ENCODE measurements at places on chromosomes 7 and 10.

GRCh38 chr7:55504967-55505658, 67.2 kb downstream of the VOPP1 start:
- DNase-seq = no peak

GRCh38 chr10:58531084-58531695, 18.5 kb downstream of the BICC1 start:
- no peak for DNase-seq

GRCh38 chr7:55425141-55425752, 60.1 kb downstream of the LANCL2 start:
- DNase-seq = no peak

GRCh38 chr7:93883078-93883916, 7.3 kb downstream of the TFPI2 start:
- DNase-seq = no peak

DNA sequence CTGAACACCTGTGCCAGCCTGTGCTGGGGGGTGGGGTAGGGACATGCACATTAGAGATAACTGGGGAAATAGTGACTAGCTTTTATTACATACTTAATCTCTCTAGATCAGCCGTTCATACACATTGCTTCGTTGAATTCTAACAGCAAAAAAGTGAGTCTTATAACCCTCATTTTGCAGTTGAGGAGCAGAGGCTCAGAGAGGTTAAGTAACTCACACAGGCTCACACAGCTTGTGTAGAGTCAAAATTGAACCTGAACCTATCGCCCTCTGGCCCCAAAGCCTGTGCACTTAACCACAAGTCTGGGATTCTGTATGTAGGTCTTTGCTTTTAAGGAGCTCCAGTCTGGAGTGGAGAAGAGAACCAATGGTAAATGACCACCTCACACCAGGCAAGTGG, 59.9 kb downstream of the CDH23 start:
- DNase-seq = no peak

GRCh38 chr10:94035982-94036765, 42.4 kb downstream of the PLCE1 start:
- DNase-seq = no peak

GRCh38 chr10:76491216-76491615, 1059.8 kb downstream of the LRMDA start:
- DNase-seq = no peak

GRCh38 chr10:17003651-17004286, 125.8 kb downstream of the CUBN start:
- DNase-seq = no peak

DNA sequence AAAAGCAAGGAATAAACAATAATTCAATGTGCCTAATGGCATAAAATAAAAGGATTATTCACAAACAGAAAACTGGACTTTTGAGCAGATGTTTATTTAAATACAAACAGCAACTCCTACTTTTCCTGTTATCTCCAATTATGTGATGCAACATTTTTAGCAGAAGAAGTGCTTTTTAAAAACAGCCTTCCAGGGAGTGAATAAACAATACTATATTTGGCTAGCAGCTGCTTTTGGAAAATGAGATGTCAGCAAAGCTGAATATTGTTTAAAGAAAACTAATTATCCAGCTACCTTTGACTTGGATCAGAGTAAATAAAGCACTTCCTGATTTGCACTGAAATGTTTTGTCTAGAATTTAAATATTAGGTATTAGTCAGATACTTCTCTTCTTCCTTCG, 23.2 kb downstream of the CDK1 start:
- DNase-seq = no peak

DNA sequence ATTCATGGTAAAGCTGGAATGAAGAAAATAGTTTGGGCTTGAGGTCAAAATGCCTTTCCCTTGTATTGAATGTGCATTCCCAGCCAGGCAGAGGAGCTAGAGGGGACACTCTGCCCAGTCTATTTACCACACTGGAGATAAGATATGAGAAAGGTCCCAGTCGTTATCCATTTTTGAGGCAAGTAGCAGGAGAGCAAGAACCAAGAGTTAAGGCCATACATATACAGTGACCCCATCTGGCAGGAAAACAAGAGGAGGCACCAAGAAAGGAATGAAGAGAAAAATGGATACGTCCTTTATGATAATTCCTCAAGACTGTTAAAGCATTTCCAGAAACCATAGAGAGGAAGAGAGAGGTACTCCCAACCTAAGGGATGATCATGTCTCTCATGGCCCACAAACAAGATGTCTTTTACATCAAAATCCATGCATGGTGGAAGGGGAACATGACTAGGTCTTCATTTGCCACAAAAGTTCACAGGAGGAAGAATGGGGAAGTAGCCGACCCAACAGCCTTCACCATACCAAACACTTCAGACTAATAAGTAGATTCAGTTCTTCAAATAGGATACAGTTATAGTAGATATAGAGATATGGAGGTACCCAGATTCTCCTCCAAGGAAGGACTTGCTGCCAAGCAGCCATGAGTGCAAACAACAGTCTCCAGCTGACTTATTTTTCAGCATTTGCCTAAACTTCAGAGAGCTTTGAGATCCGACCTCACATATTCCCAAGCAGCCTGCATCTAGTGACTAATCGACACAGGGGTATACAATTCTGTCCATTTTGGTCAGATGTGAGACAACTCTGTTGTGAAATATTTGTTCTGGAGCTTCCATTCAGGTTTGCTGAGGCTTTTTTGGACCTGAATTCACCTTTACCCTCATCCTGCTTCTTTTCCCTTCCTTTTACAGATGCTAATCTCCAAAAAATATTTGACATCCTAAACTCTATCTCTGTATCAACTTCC, 61.1 kb upstream of the CCDC71L start:
- no peak for DNase-seq

DNA sequence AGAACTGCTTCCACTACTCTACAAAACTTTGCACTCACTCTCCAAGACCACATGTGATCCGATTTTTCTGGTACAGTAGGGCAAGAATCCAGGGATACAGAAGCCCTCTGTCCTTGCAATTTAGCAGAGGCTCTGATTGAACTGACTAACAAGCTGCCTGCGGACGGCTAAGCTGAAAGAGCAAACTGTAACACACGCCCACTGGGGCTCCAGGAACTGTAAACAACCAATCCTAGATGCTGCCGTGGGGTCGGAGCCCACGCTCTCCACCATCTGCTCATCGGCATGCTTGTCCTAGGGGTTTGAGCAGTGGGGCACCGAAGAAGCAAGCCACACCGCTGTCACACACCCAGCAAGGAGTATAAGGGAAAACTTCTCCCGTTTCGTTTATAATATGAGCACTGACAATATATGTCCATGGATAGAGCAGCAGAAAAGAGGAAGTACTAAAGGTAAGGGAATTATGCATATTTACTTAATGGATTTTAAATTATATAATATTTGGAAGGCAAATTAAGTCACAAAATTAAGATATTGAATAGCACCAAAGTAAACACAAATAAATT, 634.4 kb upstream of the POT1 start:
- no peak for DNase-seq

DNA sequence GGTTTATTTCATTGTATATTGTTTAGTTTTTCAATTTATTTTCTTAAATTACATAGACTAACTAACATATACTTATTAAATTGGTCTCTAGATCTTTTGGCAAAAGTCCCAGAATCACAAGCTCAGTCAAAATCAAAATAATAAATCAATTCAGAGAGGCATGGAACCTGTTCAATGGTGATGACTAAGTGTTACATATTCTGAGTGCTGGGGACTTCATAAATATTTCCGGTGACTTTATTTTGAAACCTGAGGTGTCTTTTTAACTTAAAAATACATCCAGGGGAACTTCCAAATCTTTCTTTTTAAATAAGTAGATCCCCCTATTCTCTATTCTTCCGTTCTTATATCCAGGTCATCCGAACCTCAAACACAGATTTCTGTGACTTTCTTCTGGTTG, 89.6 kb upstream of the ZNF804B start:
- no peak for DNase-seq

DNA sequence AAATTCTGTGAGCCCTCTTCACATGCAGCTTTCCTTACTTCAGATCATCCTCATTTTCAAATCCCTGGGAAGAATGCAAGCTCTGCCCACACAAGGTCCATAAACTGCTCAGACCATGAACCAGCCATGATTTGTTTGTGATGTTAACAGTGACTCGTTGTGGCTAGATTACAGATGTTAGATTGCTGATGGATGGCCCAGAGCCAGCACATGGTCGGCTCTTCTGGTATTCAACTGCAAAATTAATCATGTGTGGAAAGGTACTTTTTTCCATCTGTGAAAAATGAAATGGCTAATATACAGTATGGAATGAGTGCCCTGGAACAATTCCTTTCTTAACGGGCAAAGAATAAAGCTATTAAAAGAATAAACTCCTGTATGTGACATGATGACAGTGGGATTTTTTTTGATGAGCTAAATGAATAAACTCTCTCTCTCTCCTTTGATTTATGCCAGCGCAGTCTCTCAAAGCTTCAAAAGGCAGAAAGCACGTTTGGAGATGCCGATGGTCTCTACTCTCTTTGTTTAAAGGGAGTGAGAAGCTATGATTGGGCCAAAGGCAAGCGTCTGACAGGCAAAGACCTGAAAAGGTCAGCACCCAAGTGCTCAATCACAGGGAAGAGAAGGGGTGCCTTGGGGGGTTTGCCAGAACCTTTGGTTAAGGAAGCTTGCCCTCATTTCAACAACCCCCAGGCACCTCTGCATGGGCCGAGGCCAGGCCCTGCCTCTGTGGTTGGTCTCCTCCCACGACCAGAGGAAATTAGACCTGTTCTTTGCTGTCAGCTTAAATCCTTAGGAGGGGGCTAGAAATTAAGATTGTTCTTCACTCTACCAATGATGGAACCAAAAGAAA, 444.0 kb upstream of the NFE2L3 start:
- no peak for DNase-seq

DNA sequence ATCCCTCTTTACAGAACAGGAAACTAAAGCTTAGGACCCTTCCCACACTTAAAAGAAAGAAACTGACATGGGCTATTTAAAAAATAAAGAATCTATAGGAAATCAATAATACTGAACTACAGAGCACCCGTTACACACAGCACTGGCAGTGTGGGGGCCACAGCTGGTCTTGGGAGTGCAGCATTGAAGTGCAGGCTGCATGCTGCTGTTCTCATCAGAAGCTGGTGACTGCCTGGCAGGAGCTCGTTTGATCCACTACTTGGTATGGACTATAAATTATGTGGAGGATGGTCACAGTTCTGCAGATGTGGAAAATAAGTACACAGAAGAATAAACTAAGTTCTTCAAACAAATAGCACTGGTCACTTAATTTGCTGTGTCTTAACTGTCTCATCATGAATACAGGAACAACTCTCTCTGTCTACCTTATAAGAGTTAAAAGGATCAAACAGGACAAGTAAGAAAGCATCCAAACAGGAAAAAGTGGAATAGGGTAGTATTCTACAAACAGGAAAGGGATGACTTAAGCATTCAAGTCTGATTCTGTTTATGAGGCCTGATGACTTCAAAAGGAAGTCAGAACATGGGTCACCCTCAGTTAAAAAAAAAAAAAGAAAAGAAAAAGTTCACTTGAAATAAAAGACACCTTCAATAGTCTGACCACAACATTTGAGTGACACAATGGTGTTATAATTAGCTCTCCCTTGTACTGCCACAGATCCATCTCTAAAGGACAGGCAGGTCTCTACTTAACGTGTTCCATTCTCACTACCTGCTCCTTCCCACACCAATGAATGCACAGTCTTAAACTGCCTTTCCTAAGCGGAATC, 21.0 kb downstream of the DOCK4 start:
- DNase-seq = no peak

DNA sequence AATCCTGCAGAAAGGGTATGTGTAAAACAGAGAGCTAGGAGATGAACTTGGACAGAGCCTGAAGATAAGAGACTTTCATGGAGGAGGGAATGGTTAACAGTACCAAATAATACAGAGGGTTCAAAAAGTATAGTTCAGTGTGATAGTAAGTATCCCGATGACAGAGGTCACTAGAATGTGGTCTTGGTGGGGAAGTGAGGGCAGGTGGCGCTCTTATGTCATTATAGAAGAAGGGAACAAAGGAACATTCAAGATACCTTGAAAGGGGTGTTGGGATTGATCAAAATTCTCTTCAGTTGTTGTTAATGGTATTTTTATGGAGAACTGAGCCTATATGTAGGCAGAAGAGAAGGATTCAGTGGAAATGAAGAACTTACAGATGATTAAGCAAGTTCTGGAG, 312.5 kb downstream of the SUGCT start:
- DNase-seq = no peak

DNA sequence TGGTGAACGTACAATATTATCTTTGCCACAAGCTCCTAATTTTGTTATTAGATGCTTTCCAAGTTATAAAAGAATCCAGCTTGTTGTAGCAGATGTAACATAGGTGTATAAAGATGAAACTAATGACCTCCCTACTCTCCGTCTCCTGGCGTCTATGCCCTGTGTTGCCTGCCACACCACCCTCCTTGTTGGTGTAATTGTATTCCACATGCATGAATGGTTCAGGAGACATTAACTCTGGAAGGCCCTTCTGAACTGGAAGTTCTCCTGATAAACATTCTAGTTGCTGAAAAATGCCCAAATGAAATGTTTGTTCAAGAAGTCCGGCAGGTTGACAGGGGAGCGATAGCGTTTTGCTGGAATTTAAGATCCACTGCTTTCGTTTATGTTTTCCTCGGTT, 53.9 kb upstream of the SEPHS1 start:
- no peak for DNase-seq

- no peak for DNase-seq
These were observed 190.1 kb downstream of the MLLT10 start for GRCh38 chr10:21724020-21724589.

DNA sequence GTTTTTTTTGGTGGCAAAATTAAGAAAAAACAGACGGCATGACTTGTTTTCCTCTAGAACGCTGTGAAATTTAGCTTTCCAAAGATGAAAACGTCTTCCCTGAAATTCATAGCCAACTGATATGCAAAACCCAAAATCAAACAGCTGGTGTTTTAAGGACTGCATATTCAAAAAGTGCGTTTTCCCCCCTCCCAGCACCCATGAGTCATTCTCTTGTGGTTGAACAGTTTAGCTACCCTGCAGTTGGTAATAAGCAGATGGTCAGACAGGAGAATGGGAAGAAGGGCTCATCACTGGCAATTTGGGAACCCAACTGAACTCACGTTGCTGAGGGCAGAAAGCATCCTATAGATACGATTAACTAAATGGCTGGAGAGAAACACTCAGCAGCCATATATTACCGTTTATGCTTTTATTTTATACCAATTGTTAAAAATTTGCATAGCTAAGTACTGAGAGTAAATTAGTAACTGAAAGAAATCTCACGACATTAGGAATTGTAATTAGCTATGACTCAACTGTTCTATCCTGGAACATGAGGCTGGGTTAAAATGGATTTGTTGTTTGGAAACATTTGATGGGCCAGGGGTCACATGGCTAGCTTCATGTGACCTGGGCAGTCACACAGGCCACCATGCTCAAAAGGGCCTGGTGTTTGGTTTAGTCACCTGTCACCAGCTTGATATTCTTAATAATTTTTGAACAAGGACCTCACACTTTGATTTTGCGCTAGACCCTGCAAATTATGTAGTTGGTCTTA, 343.1 kb downstream of the PHTF2 start:
- DNase-seq = no peak

GRCh38 chr10:122297583-122297982, 26.5 kb downstream of the BTBD16 start:
- DNase-seq = no peak

- DNase-seq = no peak
These were observed 37.5 kb downstream of the HELLS start for GRCh38 chr10:94583124-94583523.

All from GM18507 (cell line).